MV-4-11 (cell line): ENCODE measurements at places on chromosomes 4 and X.
A peak's percentile ranks its signal among the peaks of the same experiment; 100 is the strongest.

- DNase-seq = peak; percentile 87
Measured at GRCh38 chrX:13752646-13753045, 18.1 kb downstream of the OFD1 start.

DNA sequence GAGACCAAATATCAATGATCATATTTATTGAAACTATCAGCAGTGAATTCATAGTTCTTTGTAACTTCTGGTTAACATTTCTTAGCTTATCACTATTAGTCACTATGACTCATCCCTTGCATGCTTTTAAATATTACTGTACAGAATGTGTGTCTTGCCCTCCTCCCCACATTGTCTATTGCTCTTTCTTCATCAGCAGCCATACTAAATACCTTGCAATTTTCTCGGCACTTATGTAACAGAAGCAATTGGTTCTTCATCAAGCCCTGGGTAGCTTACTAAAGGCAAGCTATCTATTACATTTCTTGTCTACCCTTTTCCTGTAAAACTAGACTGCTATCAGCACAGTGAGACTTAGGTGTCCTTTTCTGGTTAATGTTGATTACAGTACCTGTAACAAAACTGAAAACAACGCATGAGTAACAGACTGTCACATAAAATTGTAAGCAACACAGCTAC, 8.2 kb downstream of the KLHL4 start:
- DNase-seq = no peak

- DNase-seq = no peak
Measured at GRCh38 chrX:25383196-25383595, 367.4 kb upstream of the ARX start.

DNA sequence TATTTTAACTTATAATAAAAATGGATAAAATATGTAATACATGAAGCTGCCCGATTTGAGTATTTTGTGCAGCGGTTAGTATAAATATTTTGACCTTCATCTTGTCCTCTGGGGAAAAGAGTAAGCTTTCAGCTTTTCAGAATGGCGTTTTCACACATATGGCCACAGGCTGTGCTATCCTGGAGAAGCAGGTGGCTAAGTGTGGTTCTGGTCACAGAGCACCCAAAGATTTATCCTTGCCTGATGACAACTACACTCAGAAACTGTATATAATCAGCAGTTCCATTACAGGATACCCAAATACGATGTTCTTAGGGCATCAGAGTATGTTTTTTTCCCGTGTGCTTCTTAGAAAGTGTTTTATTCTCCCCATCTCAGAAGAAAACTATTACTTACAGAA, 42.3 kb upstream of the ANK2 start:
- no peak for DNase-seq

- no peak for DNase-seq
Measured at GRCh38 chr4:111480510-111480909, 664.7 kb upstream of the FAM241A start.

DNA sequence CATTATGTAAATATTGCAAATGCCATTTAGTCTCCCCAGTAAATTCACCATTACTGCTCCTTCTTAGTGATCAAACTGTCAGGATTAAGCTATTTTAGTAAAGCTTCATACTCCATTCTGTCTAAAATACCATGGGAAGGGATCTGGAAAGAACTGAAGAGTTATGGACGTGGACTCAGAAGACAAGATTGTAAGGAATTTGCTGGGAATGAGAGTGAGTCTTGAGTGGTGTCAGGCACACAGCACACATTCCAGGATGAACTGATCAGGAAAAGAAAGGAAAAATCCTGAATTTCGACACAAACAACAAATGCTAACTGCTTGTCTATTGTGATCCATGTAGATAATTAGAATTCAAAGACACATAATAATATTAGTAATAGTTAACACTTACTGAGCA, 311.0 kb downstream of the CENPC start:
- DNase-seq = no peak

DNA sequence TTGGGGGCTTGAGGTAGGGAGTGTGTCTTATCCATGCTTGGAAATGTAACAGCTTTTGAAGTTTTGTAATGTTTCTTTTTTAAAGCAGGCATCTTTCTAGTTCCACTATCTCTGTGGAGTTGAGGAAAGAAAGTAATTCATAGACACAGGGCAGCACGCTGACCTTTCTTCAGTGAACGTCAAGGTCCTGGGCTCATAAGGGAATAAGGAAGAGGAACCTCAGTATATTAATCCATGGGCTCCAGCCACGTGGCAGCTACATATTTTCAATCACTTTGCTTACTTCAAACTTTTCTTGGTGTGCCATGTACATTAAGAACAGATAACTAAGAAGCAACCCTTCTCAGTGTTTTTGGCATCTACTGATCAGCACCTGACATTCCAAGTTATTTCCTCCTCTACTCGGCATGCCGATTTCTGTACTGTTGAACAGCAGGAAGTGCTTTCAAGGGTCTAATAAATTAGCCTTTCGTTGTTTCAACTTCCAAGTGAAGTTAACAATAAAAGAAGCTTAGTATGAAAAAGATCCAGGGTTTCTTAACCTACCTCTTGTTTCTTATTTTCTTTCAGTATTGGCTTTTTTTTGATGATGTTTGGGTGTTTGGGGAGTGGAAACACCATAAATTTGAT, 88.2 kb downstream of the SORBS2 start:
- DNase-seq = no peak
